Activated naive CD8-positive, alpha-beta T cell treated with anti-CD3 and anti-CD28 coated beads, Interleukin-2, amount 50 U/mL, for 24 hours (primary cell): ENCODE measurements at places on chromosomes 1 and 21.

DNA sequence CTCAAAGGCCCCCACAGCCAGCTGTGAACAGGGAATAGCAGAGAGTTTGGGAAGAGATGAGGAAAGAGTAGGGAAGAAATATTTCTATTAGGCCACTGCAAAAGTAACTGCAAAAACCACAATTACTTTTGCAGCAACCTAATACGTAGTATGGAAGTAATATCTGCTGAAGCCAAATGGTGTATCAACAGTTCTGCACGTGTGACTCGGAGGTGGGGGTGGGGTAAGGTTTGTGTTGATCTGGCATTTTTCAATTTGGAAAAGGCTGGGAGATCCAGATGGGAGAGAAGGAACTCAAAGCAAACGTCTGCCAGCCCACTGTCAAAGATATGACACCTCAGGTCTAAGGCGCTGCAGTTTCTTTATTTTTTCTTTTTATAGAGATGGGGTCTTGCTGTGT is 11.1 kb upstream of the ZNF436 start:
- DNase-seq = no peak

- no peak for DNase-seq
These were observed 45.7 kb upstream of the FOXD3 start for GRCh38 chr1:63276624-63277023.

- DNase-seq = no peak
These were observed 602.5 kb downstream of the PTPRU start for GRCh38 chr1:29838738-29839320.

- no peak for DNase-seq
These were observed 10.9 kb downstream of the LRP8 start for GRCh38 chr1:53316766-53317581.

DNA sequence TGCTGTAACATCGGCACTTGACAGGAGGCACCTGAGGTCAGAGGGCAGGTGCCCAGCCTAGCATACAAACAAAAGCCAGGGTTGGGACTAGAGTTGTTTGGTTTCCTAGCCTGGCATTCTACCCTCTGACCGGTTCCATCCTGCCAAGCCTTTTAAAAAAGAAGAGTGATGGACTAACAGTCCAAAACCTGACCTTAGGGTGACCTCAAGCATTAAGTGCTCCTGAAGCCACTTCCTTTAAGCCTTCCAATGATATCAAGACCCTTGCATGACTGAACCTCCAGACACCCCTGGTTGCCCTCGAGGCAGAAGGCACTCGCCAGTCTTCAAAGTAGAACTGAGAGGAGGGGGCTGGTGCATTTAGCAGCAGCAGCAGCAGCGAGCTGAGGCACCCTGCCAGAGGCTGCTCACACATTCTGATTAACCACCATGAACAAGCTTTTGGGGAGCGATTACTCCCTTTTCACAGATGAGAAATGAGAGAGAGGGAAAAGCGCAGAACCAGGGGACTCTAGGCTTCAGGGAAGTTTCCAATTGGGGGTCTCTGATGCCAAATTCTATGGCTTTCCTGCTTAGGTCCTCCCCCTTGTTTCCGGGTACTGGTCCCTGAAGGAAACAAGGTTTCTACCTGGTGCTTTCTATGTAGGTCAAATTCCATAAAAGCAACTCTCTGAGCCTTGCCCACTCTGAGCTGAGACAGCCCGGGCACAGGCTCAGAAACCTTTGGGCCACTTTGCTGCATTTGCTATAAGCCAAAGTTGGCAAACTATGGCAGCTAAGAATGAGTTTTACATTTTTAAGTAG is 9.2 kb downstream of the SLC2A1 start:
- DNase-seq = no peak

- no peak for DNase-seq
These were observed 114.8 kb upstream of the PAXBP1 start for GRCh38 chr21:32886339-32886738.

DNA sequence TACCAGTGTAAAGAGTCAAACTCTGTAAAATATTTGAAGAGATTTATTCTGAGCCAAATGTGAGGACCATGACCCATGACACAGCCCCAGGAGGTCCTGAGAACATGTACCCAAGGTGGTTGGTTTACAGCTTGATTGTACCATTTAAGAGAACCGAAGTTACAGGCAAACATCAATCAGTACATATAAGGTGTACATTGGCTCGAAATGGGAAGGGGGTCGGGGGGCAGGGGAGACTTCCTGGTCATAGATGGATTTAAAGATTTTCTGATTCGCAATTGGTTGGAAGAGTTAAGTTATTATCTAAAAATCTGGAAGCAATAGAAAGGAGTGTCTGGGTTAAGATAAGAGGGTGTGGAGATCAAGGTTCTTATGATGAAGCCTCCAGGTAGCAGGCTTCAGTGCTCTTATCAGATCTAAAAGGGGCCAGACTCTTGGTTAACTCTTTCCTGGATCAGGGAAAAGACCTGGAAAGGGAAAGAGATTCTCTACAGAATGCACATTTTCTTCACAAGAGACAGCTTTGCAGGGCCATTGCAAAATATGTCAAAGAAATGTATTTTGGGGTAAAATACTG is 47.5 kb upstream of the NTPCR start:
- no peak for DNase-seq
